ENCODE measurements at places on chromosomes 2 and 18. TPM values are rescaled to one million over a fixed set of nuclear protein-coding genes. Genes with fewer than 3 reads are reported as not detected.

GRCh38 chr2:68771211-68771751, 36.7 kb downstream of the ARHGAP25 start:
- DNase-seq: no peak
- peaks cover 8% of the 10 kb centered on the region for H3K4me1 ChIP-seq
- no peak overlapping the region for H3K27ac ChIP-seq
- no peaks in the 10 kb centered on the region for H3K36me3 ChIP-seq
- no peak overlapping the region for H3K4me3 ChIP-seq
- no peaks in the 10 kb centered on the region for H3K27me3 ChIP-seq

DNA sequence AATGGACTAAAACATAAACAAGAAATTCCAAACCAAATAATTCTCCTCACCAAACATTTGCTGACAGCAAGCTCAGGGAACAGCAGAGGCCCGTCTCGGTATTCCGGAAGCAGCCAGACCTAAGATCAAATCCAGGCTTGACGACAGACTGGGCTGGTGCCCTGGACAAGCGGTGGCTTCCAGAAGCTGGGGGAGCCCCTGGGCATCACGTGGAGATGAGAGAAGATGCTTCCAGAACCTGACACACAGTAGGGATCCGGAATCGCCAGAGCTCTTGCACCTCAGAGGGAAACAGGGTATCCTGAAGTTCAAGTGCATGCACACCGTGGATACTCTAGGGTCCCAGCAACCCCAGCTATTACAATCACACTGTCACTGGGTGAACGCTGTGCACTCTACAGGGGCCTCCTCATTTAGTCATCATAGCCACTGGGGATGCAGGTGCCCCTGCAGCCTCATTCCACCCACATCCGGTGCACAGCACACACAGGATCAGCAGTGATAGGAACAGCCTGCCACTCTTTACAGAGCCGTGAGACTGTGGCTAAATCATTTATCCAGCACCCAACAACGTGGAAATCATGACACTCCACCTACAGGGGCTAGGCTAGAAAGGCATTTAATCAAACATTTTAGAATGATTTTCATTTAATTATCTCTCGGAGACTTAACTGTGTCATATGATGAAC, 102.6 kb downstream of the HDAC4 start:
- peak overlapping the region; percentile 27 for H3K4me3 ChIP-seq
- peak overlapping the region; percentile 43 for H3K27ac ChIP-seq
- H3K36me3 ChIP-seq: no peaks in the 10 kb centered on the region
- H3K4me1 ChIP-seq: peaks cover 80% of the 10 kb centered on the region
- H3K27me3 ChIP-seq: no peaks in the 10 kb centered on the region

- H3K27me3 ChIP-seq: no peaks in the 10 kb centered on the region
- no peak for DNase-seq
- no peak overlapping the region for H3K4me3 ChIP-seq
- peaks cover 30% of the 10 kb centered on the region for H3K4me1 ChIP-seq
- H3K36me3 ChIP-seq: peaks cover 3% of the 10 kb centered on the region
Measured at GRCh38 chr2:240204431-240205276, 64.2 kb upstream of the OTOS start.

- H3K27ac ChIP-seq: no peak overlapping the region
- H3K27me3 ChIP-seq: no peaks in the 10 kb centered on the region
- H3K4me1 ChIP-seq: peaks cover 16% of the 10 kb centered on the region
- DNase-seq: no peak
Measured at GRCh38 chr2:47025969-47026610, 110.5 kb upstream of the MCFD2 start.

- H3K4me3 ChIP-seq: no peak overlapping the region
- H3K4me1 ChIP-seq: no peaks in the 10 kb centered on the region
- H3K27me3 ChIP-seq: no peaks in the 10 kb centered on the region
- DNase-seq: no peak
- no peak overlapping the region for H3K27ac ChIP-seq
Measured at GRCh38 chr2:127620866-127621265, 25.1 kb upstream of the GPR17 start.

- no peaks in the 10 kb centered on the region for H3K27me3 ChIP-seq
- peaks cover 14% of the 10 kb centered on the region for H3K4me1 ChIP-seq
- no peak overlapping the region for H3K27ac ChIP-seq
Measured at GRCh38 chr2:174233771-174234275, 14.5 kb downstream of the OLA1 start.

DNA sequence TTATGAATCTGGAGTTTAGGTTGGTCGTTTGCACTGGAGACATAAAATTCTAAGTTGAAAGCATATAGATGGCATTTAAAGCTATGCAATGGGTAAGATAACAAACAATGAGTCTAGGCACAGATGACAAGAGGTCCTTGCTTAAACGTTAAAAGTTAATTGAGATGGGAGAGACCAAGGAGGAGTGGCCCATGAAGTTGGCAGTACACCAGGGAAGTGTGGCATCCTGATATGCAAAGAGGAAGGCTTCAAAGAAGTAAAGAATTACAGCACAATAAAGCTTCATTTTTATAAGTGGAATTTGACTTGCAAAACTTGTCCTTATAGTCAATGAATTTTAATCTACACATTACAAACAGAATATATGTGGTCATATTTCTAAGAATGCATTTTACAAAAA, 23.2 kb downstream of the UPP2 start:
- DNase-seq: no peak
- H3K27ac ChIP-seq: no peak overlapping the region
- no peaks in the 10 kb centered on the region for H3K36me3 ChIP-seq
- no peaks in the 10 kb centered on the region for H3K4me1 ChIP-seq
- no peak overlapping the region for H3K4me3 ChIP-seq
- no peaks in the 10 kb centered on the region for H3K27me3 ChIP-seq

- no peak for DNase-seq
- peaks cover 6% of the 10 kb centered on the region for H3K36me3 ChIP-seq
- H3K4me1 ChIP-seq: no peaks in the 10 kb centered on the region
- H3K27me3 ChIP-seq: no peaks in the 10 kb centered on the region
- no peak overlapping the region for H3K4me3 ChIP-seq
- no peak overlapping the region for H3K27ac ChIP-seq
Measured at GRCh38 chr2:61055557-61055956, 10.1 kb upstream of the SANBR start.

DNA sequence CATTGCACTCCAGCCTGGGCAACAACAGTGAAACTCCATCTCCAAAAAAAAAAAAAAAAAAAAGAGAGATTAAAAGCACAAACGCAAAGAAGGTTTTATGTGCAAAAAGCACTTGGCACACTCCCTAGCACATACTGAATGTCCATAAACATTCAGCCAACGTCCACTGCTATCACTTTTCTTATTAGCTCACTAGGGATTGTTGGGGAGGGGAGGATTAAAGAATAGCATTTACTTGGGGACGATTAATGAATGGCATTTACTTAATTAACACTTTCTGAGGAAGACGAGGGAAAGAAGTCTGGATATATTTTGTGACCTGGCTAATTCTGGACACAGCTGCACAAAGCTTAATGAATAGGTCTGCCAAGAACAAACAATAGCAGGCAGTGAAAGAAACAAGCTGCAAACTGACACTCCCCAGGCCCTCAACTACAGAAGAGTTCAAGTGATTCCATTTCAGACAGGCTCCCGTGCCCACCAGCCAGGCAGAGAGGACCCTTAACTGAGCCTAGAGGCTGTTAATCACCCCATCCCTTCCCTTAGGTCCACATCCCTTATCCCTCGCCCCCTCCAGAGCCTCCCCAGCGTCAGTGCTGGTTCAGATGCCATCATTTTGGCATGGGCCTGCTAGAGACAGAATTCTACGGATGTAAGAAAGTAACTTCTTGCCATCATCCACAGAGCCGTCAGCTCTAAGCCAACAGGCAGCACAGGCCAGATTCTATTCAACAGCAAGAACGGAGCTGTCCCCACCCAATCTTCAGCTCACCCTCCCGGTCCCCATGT, 7.4 kb downstream of the CYB5A start:
- H3K4me1 ChIP-seq: peaks cover 47% of the 10 kb centered on the region
- H3K4me3 ChIP-seq: peak overlapping the region; percentile 62
- DNase-seq: no peak
- H3K36me3 ChIP-seq: no peaks in the 10 kb centered on the region
- no peak overlapping the region for H3K27ac ChIP-seq

DNA sequence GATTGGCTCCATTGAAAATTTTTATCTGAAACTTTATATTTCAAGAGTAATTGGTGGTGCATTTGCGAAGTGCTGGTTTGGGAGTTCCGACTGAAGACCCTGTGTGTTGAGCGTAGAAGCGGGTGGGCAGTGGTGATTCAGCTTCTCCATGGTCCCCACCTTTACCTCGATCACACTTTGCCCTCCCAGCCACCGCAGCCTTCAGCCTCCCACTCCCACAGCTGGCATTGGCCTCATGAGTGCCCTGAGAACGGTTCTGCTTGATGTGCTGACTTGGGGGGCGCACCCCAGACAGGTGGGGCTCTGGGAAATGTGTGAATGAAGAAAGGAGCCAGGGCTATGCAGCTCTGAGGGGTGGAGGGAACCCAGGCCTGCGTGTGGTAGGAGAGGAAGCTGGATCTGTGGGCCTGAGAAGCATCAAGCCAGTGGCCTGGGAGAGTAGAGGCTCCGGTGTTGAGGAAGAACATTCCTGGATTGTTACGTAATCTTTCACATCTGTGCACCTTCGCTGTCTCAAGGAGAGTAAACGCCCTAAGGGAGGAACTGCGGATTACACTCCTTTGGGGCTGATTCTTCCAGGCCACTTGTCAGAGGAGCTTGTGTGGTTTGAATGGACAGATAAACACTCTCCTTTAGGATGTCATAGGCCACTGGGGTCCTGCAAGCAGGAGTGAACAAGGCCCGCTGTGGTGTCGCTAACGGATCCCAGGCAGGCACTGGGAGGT, 83.8 kb downstream of the NPAS2 start:
- no peak overlapping the region for H3K27ac ChIP-seq
- peaks cover under 1% of the 10 kb centered on the region for H3K4me1 ChIP-seq

DNA sequence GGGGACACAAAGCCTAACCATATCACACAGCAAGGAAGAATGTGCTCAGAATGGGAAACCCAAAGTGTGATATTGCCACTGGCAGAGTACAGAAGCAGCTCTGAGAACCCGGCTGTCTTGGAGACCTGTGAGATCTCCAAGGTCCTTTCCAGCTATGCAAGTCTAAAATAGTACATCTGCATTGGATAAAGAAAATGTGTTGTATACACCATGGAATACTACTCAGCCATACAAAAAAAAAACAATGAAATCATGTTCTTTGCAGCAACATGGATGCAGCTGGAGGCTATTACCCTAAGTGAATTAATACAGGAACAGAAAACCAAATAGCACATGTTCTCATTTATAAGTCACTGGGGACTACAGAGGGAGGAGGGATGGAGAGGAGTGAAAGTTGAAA, 36.5 kb upstream of the RFX8 start:
- no peak for DNase-seq
- no peaks in the 10 kb centered on the region for H3K27me3 ChIP-seq
- H3K36me3 ChIP-seq: no peaks in the 10 kb centered on the region

- no peak overlapping the region for H3K4me3 ChIP-seq
- no peaks in the 10 kb centered on the region for H3K36me3 ChIP-seq
- H3K27me3 ChIP-seq: no peaks in the 10 kb centered on the region
- no peak overlapping the region for H3K27ac ChIP-seq
- DNase-seq: no peak
Measured at GRCh38 chr2:23366720-23367119, 18.3 kb upstream of the KLHL29 start.

DNA sequence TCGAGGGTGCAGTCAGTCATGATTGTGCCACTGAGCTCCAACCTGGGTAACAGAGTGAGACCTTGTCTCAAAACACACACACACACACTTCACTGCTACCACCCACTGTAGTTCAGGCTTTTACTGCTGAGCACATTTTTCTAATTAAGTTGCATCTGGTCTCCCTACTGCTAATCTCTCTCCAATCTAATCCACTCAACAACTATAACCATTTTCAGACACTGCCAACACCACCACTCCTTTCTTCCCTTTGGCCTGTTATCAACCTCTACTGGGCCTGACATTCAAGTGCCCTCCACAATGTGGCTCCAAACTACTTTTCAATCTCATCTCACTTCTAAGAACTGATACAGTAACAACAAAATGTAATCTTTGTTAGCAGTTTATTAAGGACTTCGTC, 44.8 kb downstream of the RMP24 start:
- no peak for DNase-seq
- peaks cover 6% of the 10 kb centered on the region for H3K4me1 ChIP-seq
- H3K36me3 ChIP-seq: peaks cover 5% of the 10 kb centered on the region
- no peak overlapping the region for H3K27ac ChIP-seq
- H3K27me3 ChIP-seq: no peaks in the 10 kb centered on the region
- H3K4me3 ChIP-seq: no peak overlapping the region

GRCh38 chr2:75459565-75460310, 101.0 kb downstream of the EVA1A start:
- H3K27ac ChIP-seq: no peak overlapping the region
- no peaks in the 10 kb centered on the region for H3K27me3 ChIP-seq
- H3K4me3 ChIP-seq: no peak overlapping the region
- DNase-seq: no peak

GRCh38 chr2:133504566-133505505, 63.4 kb downstream of the NCKAP5 start:
- DNase-seq: no peak
- H3K36me3 ChIP-seq: peaks cover 5% of the 10 kb centered on the region
- no peaks in the 10 kb centered on the region for H3K27me3 ChIP-seq
- no peak overlapping the region for H3K4me3 ChIP-seq

DNA sequence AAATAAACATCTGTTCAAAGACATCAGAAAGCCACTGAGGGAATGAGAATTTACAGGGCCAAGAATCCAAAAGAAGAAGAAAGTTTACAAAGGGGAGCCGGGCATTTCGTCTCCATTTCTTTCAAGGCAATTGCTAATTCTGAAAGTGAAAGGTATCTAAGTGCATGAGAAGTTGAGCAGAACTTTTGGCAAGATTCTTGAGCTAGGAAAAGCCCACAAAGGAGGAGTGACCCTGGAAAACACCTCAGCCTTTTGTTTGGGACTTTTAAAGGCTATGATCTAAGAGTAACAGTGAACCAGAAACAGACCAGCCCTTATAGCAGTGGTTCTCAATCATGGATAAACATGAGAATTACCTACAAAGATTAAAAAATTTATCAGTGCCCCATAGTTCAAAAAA, 87.4 kb downstream of the MDH1 start:
- no peaks in the 10 kb centered on the region for H3K27me3 ChIP-seq
- H3K27ac ChIP-seq: no peak overlapping the region
- peaks cover 6% of the 10 kb centered on the region for H3K4me1 ChIP-seq

DNA sequence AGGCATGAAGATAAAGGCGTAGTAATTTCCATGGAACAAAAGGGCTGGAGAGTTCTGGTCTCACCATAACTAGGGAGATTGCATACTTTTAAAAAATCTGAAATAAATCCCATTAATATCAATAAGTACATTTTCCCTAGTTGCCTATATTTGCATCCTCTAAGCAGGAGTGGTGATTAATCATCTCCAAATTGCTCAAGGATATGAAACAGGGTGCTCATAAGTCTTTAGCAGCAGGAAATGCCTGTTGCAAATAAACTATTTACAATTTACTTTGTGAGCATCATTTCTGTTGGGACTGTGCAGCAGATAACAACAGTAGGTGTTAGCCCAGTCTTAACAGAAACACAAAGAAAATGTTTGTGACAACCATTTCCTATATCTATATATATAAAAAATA, 92.4 kb upstream of the TMEM178A start:
- no peaks in the 10 kb centered on the region for H3K27me3 ChIP-seq
- H3K36me3 ChIP-seq: no peaks in the 10 kb centered on the region
- H3K4me1 ChIP-seq: peaks cover 27% of the 10 kb centered on the region
- no peak for DNase-seq

GRCh38 chr2:3024401-3024935, 353.1 kb downstream of the EIPR1 start:
- no peak overlapping the region for H3K27ac ChIP-seq
- DNase-seq: no peak
- H3K4me3 ChIP-seq: no peak overlapping the region
- H3K36me3 ChIP-seq: no peaks in the 10 kb centered on the region

The OTOS gene
- total RNA-seq: not detected

The EFR3B gene
- 41.2 TPM for total RNA-seq

The SETBP1 gene
- total RNA-seq: 38.9 TPM

The APCDD1 gene
- 49.8 TPM for total RNA-seq

The HMSD gene
- 10.0 TPM for total RNA-seq

The SKA1 gene
- total RNA-seq: 30.3 TPM

The GALNT13 gene
- total RNA-seq: 7.4 TPM

The CAPN13 gene
- not detected for total RNA-seq

The ACKR3 gene
- total RNA-seq: 24.5 TPM

All from neural crest cell (in vitro differentiated cells).